Myocyte (in vitro differentiated cells): ENCODE measurements at places on chromosomes 5 and 9.

- DNase-seq: no peak
Observed at GRCh38 chr5:2383698-2384065, 367.8 kb downstream of the IRX2 start.

DNA sequence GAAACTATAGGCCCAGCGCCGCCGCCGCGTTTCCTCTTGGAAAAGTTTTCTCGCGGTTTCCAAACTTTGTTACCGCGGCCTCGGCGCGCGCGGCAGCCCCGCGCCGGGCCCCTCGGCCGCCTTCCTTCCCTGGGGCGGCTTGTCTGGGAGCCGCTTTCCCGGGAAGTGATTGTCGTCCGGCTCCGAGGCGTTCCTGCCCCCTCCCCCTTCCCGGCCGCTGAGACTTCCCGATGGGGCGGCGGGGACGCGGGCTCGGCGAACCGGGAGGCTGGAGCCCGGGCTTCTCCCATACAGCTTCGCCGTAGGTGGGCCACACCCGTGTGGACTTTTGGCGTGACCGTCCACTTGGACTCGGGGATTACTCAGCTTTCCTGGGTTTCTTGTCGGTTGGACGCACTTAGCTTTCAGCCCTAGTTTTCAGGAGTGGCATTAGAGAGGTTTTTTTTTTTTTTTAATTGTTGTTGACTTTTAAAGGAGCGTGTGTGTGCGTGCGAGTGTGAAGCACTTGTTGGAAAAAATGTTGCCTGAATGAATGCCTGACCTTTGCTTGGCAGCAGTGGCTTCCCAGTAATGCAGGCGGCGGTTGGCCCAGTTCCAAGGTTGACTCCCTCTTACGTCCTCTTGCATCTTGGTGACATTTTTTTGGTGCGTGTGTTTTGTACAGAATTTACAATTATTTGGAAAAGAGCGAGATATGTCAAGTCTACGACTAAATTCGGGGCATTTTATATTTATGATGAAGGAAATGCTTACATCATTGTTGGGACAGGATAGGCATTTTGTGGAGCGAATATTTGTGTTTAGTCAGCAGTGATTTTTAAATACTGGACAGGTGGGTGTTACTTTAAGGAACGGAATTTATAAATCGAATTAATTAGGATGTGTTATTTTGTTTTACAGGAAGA, 821 bp downstream of the CTNNA1 start:
- DNase-seq: peak; percentile 93

DNA sequence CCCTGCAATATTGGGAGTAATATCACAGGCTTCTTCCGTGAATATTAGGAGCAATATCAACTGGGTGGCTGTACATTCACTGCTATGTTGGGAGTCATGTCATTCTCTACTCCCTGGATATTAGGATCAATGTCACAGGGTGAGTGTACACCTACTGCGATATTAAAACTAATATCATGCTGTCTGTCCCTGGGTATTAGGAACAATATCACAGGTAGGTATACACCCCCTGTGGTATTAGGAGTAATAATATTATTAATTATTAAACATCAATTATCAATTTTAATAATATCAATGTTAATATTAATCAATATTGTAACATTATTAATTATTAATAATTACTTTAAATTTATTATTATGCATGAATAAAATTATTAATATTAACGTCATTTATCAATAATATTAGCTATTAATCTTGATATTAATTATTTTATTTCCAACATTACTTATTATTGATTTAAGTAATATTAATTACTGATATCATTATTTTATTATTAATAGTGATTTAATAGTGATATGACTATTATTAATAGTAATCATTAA, 121.9 kb downstream of the TMEM38B start:
- DNase-seq: no peak

DNA sequence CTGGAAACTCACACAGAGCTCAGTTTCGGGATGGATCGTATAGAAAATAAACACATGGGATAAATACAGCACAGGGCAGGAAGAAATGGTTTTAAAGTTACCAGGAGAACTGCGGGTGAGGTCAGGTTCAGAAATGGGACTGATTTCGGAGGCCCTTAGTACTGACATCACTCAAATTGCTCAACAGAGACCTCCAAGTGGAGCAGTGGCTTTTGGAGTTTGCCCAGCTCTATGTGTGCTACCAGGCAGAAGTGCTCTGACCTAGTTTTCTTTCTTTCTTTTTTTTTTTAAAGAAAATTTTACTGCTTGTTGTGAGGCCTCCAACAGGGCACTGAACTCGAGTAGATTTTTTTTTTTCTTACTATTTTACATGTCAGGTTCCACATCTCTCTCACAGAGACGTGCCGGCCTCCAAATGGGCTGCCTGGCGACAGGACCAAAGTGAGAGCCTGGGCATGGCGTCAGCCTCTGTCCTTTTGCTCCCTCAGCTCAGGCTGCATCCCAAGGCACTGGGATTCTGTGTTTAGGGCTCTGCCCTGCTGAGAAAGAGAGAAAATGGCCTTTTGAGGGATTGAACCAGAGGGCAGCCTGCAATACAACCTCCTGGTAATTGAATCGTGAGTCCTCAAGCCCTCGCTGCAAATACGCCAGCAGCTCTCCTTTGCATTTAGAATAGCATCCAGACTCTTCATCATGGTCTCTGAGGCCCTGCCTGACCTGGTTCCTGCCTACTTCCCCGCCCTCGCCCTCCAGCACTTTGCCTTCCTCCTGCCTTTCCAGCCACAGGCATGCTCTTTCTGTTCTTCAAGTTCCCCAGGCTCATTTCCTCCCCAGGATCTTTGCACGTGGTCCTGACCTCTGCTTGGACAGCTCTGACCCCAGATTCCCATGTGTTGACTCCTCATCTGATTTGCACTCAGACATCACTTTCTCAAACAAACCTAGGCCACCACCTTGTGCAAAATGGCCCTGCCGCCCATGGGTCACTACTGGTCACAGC, 173.5 kb downstream of the FGF1 start:
- DNase-seq: no peak

DNA sequence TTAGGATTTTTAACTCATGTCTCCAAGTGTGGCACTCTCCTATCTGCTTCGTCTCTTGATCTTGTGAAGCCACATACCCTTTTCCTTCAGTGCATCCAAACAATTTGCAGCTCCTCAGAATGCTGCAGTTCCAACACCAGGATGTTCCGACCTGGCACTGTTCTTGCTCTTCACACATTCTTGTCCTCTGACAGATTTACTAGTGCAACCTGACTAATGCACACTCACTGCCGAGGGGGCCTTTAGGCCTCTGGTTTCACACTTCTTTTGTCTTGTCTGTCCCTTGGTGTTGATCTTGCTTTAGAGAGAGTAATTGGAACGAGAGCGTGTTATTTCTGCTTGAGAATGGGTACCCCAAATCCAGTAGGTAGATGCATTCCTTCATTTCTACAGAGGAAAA, 15.0 kb downstream of the ARHGAP26 start:
- DNase-seq: no peak

GRCh38 chr9:136590821-136591752, 45.2 kb upstream of the NOTCH1 start:
- DNase-seq: no peak
